ENCODE measurements at places on chromosomes 1 and 21. TPM values are rescaled to one million over a fixed set of nuclear protein-coding genes. Genes with fewer than 3 reads are reported as not detected.

DNA sequence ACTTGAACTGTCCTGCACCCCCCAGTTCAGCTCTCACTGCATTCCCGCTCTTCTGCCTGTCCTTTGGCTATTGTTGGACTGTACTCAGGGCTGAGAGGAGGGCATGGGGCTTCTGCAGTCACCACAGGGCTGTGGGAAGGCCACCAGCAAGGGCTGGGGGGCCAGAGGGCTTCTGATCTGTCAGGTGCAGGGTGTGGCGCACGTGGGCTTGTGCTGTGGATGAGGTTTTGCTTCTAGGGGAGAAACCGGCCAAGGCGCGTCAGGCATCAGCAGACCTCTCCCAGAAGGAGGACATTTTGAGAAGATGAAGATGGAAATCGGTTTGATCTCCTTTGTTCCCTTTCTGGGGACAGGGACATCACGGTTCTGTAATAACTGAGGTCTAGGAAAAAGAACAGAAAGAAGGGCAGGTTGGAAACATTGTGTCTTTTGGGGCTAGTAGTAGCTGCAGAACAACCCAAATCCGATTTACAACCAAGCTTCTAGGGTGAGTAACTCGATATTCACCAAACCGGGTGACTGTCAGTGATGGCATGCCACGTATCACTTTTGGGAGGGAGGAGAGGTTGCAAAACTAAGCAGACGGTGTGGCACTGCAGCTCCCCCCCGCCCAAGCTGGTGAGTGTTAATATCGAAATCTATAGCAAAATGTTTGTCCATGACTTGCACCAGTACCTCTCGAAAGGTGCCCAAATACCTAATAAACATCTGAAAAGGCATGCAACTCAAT, 40.9 kb downstream of the AGPAT3 start:
- H3K4me3 ChIP-seq = no peak overlapping the region
- peaks cover 11% of the 10 kb centered on the region for H3K4me1 ChIP-seq
- H3K27ac ChIP-seq = no peak overlapping the region
- no peaks in the 10 kb centered on the region for H3K27me3 ChIP-seq
- no peak for DNase-seq

Gene SPOCD1
- not detected for total RNA-seq

Gene CFAP74
- total RNA-seq = 0.38 TPM

DNA sequence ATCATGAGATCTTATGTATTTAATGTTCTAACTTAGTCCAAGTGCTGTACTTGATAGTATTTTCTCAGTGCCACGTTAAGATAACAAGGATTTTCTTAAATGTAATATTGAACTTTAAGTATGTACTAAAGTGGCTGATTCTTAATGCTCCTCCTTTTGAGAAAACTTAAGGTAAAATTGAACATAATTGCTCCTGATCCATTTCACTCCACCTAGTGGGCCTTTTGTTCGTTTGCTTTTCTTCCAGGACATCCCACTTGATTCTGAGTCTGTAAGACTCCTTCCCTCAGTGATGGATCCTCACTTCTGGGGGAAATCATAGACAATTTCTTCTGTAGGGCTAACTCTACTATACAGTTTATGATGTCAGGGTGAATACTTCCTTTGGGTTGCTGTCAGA, 173.1 kb downstream of the LMO4 start:
- H3K4me1 ChIP-seq = peaks cover 4% of the 10 kb centered on the region
- H3K36me3 ChIP-seq = no peaks in the 10 kb centered on the region
- no peak for DNase-seq
- no peak overlapping the region for H3K27ac ChIP-seq

Gene FMO2
- total RNA-seq = not detected

GRCh38 chr21:16624479-16625118, 888.2 kb upstream of the CXADR start:
- H3K27me3 ChIP-seq = no peaks in the 10 kb centered on the region
- H3K4me3 ChIP-seq = no peak overlapping the region
- no peaks in the 10 kb centered on the region for H3K36me3 ChIP-seq
- H3K27ac ChIP-seq = no peak overlapping the region
- no peak for DNase-seq

GRCh38 chr1:45796946-45797345, 6.5 kb upstream of the MAST2 start:
- H3K36me3 ChIP-seq = no peaks in the 10 kb centered on the region
- no peak overlapping the region for H3K4me3 ChIP-seq
- H3K27me3 ChIP-seq = peaks cover 4% of the 10 kb centered on the region
- no peak for DNase-seq
- no peak overlapping the region for H3K27ac ChIP-seq
- peaks cover under 1% of the 10 kb centered on the region for H3K4me1 ChIP-seq

Gene CRNN
- not detected for total RNA-seq

DNA sequence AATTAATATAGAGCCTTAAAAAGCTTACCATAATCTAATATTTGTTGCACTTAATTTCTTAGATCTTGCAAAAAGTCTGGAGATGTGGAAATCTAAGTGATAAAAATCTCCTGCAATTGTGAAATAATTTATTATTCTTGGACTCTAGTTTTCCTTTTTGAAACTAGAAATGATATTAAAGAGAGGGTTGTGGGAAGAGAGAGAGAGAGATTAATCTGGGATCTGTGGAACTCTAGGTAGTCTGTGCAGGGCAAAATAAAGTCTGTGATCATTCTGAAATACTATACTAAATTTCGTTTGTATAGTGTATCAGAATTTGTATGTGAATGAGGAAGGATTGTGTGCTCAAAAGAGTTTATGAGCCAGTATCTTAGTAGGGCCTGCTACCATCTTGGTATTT, 692.3 kb downstream of the RWDD3 start:
- no peaks in the 10 kb centered on the region for H3K4me1 ChIP-seq
- no peaks in the 10 kb centered on the region for H3K36me3 ChIP-seq
- no peak overlapping the region for H3K4me3 ChIP-seq
- no peak for DNase-seq
- H3K27ac ChIP-seq = no peak overlapping the region

Gene ATP6V1G3
- not detected for total RNA-seq

GRCh38 chr1:7106442-7107108, 321.3 kb downstream of the CAMTA1 start:
- H3K4me3 ChIP-seq = no peak overlapping the region
- no peaks in the 10 kb centered on the region for H3K36me3 ChIP-seq
- peaks cover 2% of the 10 kb centered on the region for H3K27me3 ChIP-seq
- no peaks in the 10 kb centered on the region for H3K4me1 ChIP-seq
- no peak overlapping the region for H3K27ac ChIP-seq

All from activated CD8-positive, alpha-beta T cell treated with anti-CD3 and anti-CD28 coated beads for 36 hours (primary cell).